Suprapubic skin (tissue), 4 donors: ENCODE measurements at places on chromosomes 11 and 22.

DNA sequence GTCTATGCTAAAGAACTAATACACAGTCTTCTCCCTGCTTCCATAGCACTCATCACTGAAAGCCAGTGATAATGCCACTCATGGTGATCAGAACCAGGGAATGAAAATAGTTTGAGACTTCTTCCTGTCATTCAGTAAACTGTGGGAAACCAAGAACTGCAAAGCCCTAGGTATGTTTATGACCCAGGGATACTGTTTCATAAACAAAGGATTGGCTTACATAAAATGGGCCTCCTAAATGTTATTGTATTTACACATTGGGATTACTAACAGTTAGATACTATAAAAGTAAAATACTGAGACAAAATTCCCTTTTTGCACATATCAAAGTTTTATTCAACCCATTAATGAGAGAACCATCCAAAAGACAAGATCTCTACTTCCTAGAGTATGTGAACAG is 21.3 kb upstream of the CWF19L2 start:
- no peak for DNase-seq

DNA sequence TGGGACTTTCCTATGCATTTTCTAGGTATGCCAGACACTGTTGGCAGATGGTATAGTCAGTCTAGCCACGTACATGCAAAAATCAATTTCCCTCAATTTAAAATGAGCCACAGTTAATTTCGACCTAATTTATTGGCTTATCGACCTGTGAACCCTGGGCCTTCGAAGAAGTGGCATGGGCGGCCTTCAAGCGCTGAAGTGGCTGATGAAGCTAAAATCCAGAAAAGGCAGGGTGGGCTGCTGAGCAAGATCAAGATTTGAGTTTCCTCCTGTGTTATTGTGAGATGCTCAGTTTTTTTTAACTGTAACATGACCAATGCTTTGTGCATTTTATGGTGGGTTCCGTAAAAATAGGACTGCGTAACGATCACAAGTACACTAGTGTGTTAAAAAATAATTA is 5.8 kb upstream of the SORL1-AS1 start:
- no peak for DNase-seq

- DNase-seq, result no peak
Measured at GRCh38 chr11:61267437-61267841, 26.5 kb downstream of the PGA5 start.

DNA sequence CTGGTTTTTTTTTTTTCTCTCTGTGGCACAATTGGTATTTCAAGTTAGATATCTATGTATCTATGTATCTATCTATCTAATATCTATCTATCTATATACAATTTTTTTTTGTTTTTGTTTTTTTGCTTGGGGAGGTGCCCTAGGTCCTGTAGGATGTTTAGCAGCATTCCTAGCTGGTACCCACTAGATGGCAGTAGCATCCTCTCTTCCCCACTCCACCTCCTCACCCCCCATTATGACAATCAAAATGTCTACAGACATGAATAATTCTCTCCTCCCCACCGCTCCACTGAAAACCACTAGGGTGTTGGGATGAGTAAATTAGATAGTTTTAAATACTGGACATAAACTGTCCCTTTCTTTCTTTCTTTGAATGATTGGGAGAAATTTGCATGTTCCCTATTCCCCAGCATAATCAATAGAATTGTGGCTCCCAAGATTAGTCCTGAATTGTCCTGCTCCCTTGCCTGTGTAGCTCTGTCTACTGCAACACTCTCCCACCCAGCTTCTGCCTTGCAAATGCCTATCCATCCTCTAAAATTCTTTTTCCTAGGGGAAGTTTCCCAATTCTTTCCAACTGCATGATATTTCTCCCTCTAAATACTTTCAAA is 1152.4 kb downstream of the LRRC4C start:
- no peak for DNase-seq

- DNase-seq, result no peak
Measured at GRCh38 chr11:114847306-114847975, 169.1 kb downstream of the NXPE2 start.

- DNase-seq, result peak; percentile 59
Measured at GRCh38 chr11:2258501-2259465, 11.6 kb downstream of the ASCL2 start.

DNA sequence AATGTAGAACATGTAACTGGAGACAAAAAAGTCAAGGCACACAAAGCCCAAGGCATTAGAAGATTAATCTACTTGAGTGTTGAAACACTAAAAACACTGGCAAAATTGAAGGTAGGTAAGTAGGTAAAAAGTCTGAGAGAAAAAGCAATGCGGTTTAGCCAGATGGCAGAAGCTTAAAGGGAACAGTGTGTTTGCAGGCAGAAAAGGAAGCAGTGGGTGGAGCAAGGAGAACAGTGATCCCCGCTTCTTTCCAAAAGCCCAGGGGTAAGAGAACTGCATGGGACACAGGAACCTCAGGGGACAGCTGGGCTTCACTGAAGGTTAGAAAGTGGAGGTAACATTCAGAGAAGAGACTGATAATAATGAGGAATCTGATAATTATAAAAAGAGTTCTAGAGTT is 16.0 kb downstream of the MRE11 start:
- DNase-seq, result no peak

GRCh38 chr11:12066056-12066798 is 44.2 kb upstream of the MICAL2 start:
- DNase-seq, result peak; percentile 70

- peak; percentile 63 for DNase-seq
Measured at GRCh38 chr22:45224988-45225731, 15.5 kb downstream of the KIAA0930 start.

DNA sequence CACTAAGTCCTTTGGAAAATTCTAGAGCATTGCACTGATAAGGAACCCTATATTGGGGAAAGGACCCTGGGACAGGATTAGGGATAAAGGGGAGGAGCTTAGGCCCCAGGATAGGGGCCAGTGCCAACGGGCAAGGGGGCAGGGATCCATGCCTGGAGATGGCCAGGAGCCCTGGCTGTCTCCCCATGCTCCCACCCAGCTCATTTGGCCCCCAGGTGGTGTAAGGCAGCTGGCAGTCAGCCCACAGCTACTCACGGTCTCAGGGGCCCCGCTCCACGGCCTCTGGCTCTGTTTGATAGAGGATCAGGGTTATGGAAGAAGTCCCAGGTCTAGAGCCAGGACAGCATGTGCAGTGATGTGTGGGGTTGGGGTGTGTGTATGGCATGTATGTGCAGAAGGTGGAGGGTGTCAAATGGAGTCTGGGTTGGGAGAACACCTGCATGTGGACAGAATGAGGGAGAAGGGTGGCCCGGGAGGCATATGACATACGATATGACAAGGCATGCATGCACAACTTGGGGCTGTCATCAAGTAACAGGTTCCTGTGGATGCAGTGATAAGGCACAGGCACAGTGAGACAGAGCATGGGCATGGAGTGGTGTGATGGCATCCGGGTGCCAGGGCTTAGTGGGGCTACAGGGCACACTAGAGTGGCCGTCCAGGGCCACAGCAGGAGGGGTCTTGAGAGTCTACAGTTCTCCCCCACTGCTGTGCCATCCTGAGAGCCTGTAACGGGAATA is 18.4 kb upstream of the PDE2A start:
- no peak for DNase-seq

DNA sequence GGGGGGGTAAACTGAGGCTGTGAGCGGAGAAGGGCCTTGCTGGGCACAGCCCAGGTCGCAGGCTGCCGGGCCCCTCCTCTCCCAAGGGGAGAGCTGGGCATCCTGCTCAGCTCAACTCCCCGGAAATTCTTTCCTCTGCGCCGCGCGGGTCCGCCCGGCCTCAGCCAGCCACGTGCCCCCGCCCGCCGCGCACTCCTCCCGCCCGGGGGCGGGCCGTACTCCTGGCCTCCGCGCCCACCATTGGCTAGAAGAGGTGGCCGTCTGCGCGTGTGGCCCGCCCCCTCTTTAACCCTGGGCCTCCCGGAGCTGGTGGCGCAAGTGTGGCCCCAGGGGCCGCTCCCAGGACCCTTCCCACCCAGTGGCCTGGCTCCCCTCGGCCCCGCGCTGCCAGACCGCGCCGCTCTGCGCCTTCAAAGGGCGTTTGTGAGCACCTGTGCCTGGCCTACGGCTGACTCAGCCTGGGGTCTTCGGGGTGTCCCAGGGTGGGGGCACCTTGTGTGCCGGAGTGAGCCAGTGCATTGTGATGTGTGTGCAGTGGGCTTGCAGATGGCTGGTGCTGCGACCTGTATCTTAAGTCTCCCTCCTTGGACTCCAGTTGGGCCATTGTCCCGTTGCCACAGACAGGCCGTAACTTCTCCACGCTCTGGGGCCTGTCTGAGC is 2.0 kb downstream of the MRGPRF start:
- no peak for DNase-seq

- DNase-seq, result no peak
Measured at GRCh38 chr11:1739576-1739975, 10.8 kb downstream of the IFITM10 start.

GRCh38 chr11:12099132-12099873 is 11.1 kb upstream of the MICAL2 start:
- DNase-seq, result no peak

GRCh38 chr11:109184376-109184775 is 237.6 kb upstream of the C11orf87 start:
- no peak for DNase-seq
